H7 (cell line): ENCODE measurements at places on chromosomes 4 and X. TPM values are rescaled to one million over a fixed set of nuclear protein-coding genes. Genes with fewer than 3 reads are reported as not detected.

Gene TCEAL5
- 0.37 and 0.66 TPM in 2 replicates for total RNA-seq

Gene AADAT
- total RNA-seq: 22.4 and 28.3 TPM in 2 replicates

Gene TMEM35A
- 1.4 and 2.3 TPM in 2 replicates for total RNA-seq

- no peak for DNase-seq
Measured at GRCh38 chr4:152431291-152431690, 104.6 kb downstream of the FBXW7 start.

DNA sequence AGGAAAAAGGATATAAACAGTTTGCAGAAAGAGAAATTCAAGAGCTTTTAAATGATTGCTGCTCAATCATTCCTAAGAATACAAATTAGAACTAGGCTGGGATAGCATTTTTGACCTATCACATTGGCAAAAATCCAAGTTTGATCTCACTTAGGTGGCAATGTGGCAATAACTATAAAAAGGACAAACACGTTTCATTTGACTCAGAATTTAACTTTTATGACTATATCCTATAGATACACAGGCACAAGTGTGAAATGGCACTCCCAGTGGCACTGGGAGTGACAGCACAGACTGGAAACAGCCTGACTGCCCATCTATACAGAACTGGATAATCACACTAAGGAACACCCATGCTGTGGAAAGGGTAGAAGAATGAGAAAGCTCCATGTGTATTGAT lies 11.1 kb downstream of the CENPU start:
- DNase-seq: no peak

DNA sequence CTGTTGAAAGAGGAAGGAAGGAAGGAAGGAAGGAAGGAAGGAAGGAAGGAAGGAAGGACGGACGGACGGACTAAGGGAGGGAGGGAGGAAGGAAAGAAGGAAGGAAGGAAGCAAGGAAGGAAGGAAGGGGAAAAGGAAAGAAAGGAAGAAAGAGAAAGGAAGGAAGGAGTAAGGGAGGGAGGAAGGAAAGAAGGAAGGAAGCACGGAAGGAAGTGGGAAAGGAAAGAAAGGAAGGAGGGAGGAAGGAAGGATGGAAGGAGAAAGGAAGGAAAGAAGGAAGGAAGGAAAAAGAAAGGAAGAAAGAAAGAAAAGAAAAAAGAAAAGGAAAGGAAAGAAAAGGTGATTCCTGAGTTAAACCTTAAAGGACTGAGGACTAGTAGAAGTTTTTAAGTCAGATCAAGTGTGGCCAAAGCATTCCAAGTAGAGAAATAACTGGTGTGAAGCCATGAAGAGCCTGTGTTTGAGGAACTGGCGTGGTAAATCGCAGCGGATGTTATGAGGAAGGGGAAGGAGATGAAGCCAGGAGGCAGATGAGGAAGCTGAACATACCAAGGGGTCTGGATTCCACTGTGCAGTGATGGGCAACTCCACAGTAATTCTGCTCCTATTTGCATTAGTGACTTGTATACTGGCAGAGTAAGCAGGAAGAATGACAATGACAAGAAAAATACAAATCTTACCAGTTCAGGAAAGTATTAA lies 163.5 kb downstream of the MGST2 start:
- no peak for DNase-seq

GRCh38 chr4:78650106-78651024 lies 98.8 kb downstream of the ANXA3 start:
- no peak for DNase-seq

DNA sequence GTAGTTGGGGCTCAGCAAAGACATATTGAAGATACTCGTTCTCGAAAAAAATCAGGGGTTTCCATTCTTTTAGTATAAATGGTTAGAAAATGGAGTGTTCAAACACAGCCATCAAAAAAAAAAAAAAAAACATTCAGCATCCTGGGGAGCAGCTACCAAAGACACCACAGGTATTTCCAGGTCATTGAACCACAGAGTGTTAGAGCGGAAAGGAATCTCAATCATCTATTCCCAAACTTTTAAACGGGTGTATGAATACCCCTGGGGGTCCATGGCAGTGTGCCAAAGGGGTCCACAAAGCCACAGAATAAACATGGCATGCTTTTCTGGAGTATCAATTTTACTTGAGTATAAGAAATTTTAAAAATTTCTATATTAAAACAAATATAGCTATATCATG lies 6.9 kb upstream of the FGF16 start:
- no peak for DNase-seq
